ENCODE measurements at places on chromosomes 4 and X.

DNA sequence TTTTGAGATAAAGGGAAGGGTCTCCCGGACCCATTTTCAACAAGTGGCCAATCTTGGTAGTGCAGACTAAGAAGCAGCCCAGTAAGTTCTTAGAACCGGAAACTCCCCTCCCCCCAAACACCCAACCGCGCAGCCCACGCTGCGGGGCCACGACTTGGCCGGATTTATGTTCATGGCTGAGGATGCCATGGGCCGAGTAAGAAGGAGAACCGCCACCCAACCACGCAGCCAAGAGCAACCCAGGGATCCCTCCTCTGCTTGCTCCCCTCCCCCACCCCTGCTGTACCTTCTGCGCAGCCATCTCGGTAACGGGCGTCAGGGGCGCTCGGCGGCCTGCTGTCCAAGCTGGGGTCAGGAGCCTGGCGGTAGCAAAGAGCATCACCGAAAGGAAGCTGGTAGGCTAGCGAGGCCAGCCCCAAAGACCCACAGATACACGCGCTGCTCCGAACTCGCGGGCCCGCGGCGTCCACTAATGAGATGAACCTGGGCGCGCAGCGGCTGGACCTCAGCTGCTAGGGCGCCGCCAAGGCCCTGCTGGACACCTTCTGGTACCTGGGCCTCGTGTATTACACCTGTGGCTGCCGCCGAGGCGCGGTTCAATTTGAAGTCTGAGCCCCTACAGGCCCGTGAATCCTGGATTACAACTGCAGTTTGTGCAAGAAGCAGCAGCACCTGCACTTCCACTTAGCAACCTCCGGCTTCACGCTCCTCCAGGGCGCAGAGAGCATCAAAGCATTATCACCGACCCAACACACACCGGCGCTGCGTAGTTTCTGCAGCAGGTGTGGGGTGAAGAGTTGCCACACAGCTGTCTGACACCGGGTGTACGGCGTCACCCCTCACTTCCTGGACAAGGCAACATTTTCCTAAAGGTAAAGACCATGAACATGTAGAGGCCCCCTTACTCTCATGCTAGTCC, 63.4 kb downstream of the NUDT10 start:
- no peak for DNase-seq

DNA sequence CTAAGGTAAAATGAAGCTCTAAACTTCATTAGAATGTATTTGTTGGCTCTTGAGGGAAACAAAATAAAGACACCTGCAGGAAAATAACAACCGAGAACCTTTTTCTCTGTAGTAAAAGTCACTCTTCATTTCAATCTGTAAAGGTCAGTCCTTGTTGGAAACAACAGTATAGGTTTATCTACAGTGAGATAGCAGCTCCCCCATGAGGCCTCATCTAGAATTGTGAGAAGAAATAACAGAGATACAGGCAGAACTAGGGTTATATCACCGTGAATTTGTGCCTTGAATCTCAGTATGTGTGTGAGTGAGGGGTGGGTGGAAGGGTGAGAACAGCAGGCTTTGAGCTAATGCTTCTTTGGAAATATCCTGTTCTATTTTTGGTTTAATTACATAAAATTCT, 107.8 kb upstream of the FMR1 start:
- DNase-seq, result peak; percentile 41

DNA sequence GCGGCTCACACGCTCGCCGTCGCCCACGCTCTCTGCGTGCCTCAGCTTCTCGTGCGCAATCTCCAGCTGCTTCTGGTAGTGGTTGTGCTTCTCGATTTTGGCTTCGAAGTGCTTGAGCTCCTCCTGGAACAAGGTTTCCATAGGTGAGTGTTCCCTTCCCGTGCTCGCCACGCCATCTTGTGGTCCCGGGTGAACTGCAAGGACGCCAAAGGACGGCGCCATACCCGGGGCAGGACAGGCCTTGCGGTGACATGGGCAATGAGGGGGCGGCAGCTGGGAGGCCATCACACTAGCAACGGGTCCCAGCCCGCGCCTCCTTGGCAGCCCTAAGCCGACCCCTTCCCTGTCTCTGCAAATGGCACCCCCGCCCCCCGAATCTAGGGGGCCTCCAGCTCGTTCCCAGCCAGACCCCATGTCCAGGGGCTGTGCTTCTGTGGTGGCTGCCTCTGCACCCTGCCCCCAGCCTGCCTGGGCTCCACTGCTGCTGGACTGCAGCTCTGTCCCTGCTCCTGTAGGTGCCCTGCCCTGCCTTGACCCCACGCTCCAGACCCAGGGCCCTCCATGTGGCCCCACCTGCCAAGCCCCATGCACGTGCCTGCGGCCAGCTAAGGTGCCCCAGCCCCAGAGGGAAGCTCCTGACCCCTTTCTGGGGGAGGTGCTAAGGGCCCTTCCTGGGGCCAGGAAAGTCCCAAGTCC, 17.3 kb downstream of the LRPAP1 start:
- DNase-seq, result peak; percentile 11

GRCh38 chr4:23305026-23305425, 584.8 kb downstream of the PPARGC1A start:
- DNase-seq, result no peak

Measured in HT-29 (cell line).